ENCODE measurements at places on chromosomes 4 and X.

- DNase-seq, result no peak
These were observed 9.8 kb downstream of the ZFP92 start for GRCh38 chrX:153420851-153421599.

- DNase-seq, result peak; percentile 0
These were observed 1.2 kb downstream of the TMEM255A start for GRCh38 chrX:120309873-120310705.

DNA sequence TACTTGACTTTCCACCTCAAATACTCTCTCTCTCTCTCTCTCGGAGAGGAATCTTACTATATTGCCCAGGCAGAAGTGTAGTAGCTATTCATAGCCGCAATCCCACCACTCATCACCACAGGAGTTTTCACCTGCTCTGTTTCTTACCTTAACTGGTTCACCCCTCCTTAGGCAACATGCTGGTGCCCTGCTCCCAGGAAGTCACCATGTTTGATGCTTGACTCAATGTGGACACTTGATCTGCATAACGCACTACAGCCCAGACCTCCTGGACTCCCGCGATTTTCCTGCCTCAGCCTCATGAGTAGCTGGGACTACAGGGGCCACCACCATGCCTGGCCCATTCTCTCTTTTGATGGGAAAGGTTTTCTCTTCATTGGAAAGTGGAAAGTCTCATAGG, 271.8 kb downstream of the FBXW7 start:
- no peak for DNase-seq

- DNase-seq, result no peak
These were observed 49.5 kb downstream of the ACOX3 start for GRCh38 chr4:8391071-8391470.

DNA sequence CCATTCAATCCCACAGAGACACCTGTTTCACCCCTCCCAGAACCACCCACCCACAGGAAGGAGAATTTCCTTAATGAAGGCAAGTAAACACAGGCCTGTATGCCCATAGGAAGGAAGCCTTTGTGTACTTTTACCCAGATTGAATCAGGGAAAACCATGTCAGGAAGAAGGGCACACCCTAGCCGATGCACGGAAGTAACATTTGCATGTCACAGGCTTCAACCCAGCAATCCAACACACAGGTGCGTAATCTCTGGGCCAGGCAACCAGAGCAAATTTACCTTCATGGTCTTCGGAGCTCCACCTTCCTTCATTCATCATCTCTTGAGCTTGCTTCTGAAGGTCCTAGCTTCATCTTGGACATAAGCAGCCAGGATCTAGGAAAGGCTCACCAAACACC, 206.3 kb downstream of the SHROOM3 start:
- DNase-seq, result no peak

GRCh38 chrX:152821145-152821765, 9.3 kb downstream of the CETN2 start:
- DNase-seq, result no peak

- no peak for DNase-seq
These were observed 184.1 kb downstream of the IL1RAPL2 start for GRCh38 chrX:104749951-104750610.

DNA sequence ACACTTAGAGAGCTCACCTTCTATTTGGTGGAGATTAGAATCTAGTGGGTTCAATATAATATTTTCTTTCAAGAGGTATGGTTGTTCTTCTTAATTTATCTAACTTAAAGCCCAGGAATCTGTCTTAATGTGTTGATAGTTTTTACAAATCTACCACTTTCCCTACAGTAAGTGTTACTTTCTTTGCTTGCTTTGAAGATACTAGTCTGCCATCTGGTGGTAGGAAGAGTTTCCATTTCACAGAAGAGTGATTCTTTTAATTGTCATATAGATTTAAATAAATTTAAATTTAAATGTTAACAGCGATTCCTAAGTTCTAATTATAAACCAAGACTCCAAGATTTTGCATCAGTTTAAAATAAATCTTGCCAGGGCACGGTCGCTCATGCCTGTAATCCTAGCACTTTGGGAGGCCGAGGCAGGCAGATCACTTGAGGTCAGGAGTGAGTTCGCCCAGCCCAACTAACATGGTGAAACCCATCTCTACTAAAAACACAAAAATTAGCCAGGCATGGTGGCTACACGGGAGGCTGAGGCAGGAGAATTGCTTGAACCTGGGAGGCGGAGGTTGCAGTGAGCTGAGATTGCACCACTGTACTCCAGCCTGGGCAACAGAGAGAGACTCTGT, 43.5 kb downstream of the NUDT9 start:
- DNase-seq, result no peak

All from effector CD8-positive, alpha-beta T cell (primary cell).